Bronchial smooth muscle cell (primary cell): ENCODE measurements at places on chromosomes 2 and 18. TPM values are rescaled to one million over a fixed set of nuclear protein-coding genes. Genes with fewer than 3 reads are reported as not detected.

IL1R1 gene
- 59.3 and 108 TPM in 2 replicates for total RNA-seq

GPR39 gene
- 0.86 and 1.4 TPM in 2 replicates for total RNA-seq

TMEM87B gene
- 18.0 and 18.4 TPM in 2 replicates for total RNA-seq

PLGLB2 gene
- total RNA-seq = 0.63 and 0.77 TPM in 2 replicates

COL4A3 gene
- under 0.01 and 0.43 TPM in 2 replicates for total RNA-seq

RIT2 gene
- not detected in 2 replicates for total RNA-seq

KANSL1L gene
- 14.5 and 19.0 TPM in 2 replicates for total RNA-seq

POTEC gene
- not detected in 2 replicates for total RNA-seq

ABCA12 gene
- 0.09 and 0.16 TPM in 2 replicates for total RNA-seq
